GDM1 (cell line): ENCODE measurements at places on chromosomes 6 and 20.
A peak's percentile ranks its signal among the peaks of the same experiment; 100 is the strongest.

DNA sequence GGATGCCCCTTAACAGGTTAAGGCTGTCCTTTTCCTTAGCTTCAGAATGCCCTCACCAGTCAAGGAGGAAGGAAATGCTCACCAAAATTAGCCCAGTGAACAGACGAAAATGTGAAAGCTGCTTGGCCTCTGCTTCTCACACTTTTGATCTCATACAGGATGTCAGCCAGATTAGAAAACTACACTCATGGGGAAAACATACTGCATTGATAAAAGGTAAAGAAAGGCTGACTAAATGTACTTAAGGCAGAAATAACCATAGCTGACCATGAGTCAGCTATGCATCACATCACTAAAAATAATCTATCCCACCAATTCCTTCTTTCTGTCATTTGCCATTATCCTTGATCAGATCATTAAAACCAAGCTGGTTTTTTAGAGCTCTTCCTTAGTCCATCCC is 198.4 kb upstream of the TENT5A start:
- peak; percentile 11 for DNase-seq

DNA sequence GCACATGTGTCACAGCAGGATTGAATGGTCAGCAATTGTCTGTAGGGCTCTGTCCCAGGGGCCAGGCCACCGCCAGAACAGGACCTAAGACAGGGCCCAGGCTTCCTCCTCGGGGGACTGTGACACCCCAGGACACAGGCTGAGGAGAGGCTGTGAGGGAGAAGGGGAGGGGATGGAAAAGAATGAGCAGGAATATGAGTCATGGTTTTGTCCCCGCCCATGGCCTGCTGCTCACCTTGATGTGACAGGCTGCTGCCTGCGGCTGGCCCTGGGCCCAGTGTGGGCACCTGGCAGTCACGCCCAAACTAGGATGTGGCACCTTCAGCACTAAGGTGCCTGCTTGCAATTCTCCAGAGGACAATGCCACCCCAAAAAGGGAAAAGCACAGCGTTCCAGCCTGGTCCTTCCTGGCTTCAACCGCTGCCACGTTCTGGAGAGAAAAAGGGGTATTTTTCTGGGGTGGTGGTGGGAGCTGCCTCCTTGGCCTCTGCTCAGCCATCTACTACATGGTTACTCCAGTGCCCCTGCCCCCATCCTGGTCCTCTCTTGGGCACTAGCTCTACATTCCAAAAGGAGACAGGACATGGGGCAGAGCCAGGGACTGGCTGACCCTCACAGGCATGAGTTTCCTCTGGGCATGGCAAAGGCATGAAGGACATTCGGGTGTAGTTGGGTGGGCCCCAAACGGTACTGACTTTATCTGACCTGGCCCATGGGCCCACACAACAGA is 93.4 kb downstream of the SLC22A23 start:
- DNase-seq: no peak

DNA sequence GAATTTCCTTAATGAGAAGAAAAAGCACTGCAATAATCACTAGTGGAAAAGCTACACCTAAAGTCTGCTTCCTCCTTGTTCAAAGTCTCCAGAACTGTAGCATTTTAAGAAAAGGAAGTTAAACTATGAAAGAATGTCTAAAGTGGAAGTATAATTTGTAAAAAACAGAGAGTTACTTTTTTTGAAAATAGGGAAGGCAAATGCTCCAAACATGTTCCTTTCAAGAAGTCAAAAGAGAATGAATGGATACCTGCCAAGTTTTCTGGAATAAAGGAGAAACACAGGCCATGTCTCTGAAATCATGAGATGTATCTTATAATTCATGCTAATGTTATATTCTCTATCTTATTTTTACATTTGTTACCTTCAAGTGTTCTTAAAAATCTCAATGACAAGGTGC is 60.7 kb upstream of the ADGRG6 start:
- no peak for DNase-seq

DNA sequence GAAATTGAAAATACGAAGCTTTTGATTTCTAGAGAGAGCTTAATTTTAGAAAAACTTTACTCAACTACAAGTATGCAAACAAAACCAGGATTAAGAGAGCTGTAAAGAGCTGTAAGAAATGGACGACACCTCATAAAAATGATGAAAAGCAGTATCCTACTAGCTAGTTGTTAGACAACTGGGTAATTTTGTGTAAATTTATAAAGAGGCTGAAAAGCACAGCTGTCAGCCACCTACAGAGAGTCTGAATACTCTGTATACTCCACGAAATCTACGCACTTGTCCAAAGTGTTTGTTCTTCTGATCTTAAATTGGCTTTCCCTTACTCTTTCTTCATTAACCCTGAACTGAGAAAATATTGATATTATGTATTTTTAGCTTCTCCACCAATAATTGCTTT is 808.4 kb upstream of the EPHA7 start:
- no peak for DNase-seq

- DNase-seq: no peak
These were observed 87.3 kb downstream of the TOX2 start for GRCh38 chr20:44001667-44002596.

DNA sequence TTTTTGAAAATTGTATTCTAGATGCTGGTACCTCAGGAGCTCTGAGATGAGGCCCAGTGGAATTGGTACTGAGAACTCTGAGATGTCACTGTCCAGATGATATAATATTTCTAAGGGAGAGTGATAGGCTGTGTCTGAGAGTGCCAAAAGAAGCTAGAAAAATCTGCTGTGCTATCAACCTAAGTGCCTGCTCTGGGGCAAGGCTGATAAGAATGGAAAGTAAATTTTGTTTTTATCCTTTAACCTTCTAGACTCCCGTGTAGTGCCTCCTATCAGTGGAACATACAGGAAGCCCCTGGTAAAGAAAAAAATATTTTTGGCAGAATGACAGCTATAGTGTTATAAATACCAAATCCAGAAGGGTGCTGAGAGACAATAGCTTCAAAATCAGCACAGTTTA is 348.2 kb downstream of the TFAP2B start:
- DNase-seq: no peak

DNA sequence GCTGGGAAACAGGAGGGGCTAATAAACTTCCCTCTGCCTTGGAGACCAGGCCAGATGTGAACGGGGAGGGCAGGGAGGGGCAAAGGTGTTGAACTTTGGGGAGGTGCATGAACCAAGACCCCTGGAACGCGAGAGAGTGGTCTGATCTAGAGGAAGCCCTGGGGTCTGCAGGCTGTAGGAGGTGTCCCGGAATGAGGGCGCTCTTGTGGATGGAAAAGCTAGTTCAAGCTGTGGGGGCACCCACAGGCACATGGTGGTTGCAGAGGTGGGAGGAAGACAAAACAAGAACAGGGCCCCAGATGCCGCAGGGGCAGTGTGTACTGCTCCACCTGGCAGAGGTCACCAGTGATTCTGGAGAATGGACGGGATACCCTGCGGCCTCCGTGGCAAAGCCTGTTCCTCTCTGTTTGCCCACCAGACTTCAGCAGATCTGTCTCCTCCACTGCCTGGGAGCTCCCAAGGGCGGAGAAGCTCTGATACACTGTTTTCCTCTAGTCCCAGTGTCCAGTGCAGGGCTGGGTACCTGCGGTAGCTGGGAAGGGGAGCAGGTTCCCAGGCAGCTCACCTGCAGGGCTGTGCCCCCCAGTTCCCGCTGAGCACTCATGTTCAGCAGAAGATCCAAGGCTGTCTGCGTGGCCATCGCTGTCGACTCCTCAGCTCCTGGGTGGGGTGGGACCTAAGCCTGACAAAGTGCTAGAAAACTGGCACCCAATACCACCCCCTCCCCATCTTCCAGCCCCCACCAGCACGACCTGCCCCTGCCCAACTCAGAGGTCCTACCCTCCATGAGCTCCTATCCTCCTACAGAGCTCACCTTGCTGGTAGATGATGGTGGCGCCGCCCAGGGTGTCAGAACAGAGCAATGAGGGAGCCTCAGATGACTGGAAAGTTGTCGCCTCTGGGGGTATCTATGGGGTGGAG is 14.7 kb downstream of the ZNF335 start:
- DNase-seq: no peak

GRCh38 chr20:40992349-40993113 is 36.1 kb upstream of the TOP1 start:
- DNase-seq: no peak

DNA sequence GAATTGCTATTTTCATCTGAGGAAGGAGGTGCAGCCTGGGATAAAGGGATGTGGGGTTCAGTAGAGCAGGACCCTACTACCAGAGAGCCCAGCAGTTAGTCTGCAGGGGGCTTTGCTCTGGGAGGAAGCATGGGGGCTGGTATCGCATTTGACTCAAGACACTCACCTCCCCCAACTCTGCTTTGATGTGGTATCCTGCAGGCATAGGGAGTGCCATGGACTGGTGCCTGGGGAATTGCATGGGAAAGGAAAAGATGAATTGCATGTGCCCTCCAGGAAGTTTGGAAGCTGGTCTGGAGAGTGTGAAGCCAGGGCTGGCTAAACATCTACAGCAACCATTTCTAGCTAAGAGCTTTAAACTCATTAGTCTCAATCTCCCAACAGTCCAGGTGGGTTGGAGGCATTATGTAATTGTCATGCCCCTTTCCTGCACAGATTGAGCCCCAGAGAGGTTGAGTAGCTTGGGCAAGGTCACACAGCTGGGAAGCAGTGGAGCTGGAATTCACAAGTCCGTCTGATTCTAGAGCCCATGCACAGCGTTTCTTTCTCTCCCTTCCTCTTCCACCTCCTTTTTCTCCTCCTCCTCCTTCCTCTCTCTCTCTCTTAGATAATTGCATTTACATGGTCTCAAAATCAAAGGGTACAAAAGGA is 26.2 kb upstream of the PNPLA1 start:
- DNase-seq: no peak
